ENCODE measurements at places on chromosomes 2 and 18.

- DNase-seq: peak; percentile 84
Observed at GRCh38 chr2:70094978-70095719, 7.9 kb downstream of the PCBP1 start.

GRCh38 chr2:140604096-140604495, 1526.7 kb downstream of the LRP1B start:
- no peak for DNase-seq

GRCh38 chr18:58768293-58768974, 96.2 kb upstream of the ZNF532 start:
- DNase-seq: peak; percentile 65

- no peak for DNase-seq
Observed at GRCh38 chr2:119482481-119483394, 41.5 kb downstream of the SCTR start.

- no peak for DNase-seq
Observed at GRCh38 chr2:71893646-71894045, 254.0 kb downstream of the CYP26B1 start.

GRCh38 chr2:50026236-50026635, 871.9 kb upstream of the FSHR start:
- no peak for DNase-seq
